Stimulated activated CD4-positive, alpha-beta T cell treated with anti-CD3 and anti-CD28 coated beads, TNF-alpha, amount 100 ng/mL, for 24 hours (primary cell): ENCODE measurements at places on chromosomes 2 and 18.

DNA sequence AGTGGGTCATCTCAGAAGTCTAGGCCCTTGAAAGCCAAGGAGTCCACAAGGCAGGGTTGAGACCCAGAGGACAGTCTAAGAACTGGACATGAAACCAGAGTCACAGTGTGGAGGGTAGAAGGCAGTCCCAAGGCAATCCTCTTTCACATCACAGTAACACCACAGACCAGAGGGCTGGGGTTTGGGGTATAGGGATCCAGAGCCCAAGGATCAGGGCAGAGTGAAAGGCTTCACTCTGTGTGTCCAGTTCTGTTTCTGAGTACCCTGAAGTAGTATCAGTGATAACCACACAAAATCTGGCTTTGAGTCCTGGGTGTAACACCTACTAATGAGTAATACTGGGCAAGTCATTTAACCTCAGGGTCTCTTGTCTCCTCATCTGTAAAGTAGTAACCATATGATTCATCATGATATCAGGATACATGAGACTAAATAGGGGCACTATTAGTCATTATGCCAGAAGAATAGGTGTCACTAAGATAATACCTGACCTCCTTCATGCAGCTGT is 91.0 kb downstream of the ICA1L start:
- no peak for DNase-seq

GRCh38 chr18:42486271-42486670 is 531.2 kb downstream of the PIK3C3 start:
- DNase-seq, result no peak

DNA sequence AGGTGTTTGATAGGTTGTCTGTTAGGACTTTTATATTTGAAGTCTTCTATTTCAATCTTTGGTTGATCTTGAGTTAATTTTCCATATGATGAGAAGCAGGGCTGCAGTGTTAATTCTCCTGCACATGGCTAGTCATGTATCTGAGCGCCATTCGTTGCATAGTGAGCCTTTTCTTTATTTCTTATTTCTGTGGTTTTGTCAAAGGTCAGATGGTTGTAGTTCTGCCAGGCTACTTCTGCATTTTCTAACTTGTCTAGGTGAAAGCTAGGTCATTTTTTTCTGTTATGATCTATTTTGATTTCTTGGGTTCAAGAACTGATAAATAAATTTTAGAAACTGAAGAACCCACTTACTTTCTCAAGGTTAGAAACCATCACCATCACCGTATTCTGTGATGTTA is 56.7 kb downstream of the CCDC74A start:
- DNase-seq, result no peak

DNA sequence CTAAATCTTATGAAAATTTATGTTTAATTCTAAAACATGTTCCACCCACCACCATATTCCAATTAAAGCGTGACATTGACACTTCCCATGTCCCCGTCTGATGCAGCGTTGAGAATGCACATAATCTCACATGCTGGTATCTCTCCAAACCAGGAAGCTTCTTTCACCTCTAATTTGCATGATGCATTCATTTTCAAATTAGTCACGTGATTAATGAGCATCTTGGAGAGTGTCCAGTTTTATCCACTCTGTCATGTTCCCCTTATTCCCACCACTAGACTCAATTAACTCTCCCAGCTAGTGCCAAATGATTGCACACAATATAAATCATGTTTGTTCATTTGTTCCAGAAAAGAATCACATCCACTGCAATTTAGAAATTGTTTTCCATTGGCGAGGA is 105.8 kb downstream of the RIT2 start:
- DNase-seq, result no peak

GRCh38 chr2:42176992-42177738 is 8.0 kb downstream of the EML4 start:
- no peak for DNase-seq

DNA sequence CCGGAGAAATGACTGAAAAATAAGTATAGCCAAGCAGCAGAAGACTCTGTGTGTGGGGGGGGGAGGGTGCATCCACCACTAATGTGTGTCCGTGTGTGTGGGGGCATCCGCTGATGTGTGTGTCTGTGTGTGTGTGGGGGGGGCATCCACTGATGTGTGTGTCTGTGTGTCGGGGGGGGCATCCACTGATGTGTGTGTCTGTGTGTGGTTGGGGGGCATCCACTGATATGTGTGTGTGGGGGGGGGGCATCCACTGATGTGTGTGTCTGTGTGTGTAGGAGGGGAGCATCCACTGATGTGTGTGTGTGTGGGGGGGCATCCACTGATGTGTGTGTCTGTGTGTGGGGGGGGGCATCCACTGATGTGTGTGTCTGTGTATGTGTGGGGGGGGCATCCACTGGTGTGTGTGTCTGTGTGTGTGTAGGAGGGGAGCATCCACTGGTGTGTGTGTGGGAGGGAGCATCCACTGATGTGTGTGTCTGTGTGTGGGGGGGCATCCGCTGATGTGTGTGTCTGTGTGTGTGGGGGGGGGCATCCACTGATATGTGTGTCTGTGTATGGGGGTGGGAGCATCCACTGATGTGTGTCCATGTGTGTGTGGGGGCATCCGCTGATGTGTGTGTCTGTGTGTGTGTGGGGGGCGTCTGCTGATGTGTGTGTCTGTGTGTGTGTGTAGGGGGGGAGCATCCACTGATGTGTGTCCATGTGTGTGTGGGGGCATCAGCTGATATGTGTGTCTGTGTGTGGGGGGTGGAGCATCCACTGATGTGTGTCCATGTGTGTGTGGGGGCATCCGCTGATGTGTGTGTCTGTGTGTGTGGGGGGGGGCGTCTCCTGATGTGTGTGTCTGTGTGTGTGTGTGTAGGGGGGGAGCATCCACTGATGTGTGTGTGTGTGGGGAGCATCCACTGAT is 125.0 kb downstream of the NFATC1 start:
- no peak for DNase-seq

- DNase-seq, result peak; percentile 79
Observed at GRCh38 chr2:44955593-44956392, 14.3 kb downstream of the SIX3 start.
